ENCODE measurements at places on chromosomes 1 and 21. TPM values are rescaled to one million over a fixed set of nuclear protein-coding genes. Genes with fewer than 3 reads are reported as not detected.

Gene RNF2
- 48.8 TPM for total RNA-seq

Gene NUP210L
- under 0.01 TPM for total RNA-seq

DNA sequence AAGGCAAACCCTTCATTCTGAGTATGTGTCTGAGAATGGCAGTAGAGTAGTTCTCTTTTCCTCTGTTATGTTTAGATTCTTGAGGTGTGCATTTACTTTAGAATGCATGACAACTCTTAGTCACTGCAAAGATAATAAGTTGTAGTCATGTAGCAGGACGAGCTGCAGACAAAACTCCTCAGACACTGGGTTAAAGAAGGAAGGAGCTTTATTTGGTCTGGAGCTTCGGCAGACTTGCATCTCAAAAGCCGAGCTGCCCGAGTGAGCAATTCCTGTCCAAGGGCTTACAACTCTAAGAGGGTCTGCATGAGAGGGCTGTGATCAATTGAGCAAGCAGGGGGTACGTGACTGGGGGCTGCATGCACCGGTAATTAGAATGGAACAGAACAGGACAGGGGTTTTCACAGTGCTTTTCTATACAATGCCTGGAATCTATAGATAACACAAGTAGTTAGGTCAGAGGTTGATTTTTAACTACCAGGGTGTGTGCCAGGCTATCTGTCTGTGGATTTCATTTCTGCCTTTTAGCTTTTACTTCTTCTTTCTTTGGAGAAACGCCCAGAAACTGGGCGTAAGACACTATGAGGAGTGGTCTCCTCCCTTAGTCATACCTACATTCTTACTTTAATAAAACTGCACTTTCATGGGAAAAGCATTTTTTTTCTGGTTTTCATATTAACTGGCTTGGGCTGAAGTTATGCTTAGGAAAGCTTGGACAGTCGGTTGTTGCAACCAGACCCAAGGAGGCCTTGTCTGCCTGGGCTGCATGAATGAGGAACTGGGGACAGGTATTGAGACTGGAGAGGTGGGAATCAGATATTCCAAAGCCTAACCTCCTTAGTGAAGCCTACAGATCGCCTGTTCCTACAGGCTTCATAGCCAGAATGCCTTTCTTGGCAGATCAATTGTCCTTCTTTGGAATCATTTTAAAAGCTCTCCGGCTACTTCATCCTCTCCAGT is 115.1 kb downstream of the RHOU start:
- no peak overlapping the region for H3K4me3 ChIP-seq
- no peaks in the 10 kb centered on the region for H3K36me3 ChIP-seq

GRCh38 chr1:103341377-103341880 is 184.1 kb upstream of the RNPC3 start:
- H3K4me3 ChIP-seq: no peak overlapping the region
- no peak overlapping the region for H3K27ac ChIP-seq
- no peaks in the 10 kb centered on the region for H3K4me1 ChIP-seq
- no peak for DNase-seq
- no peaks in the 10 kb centered on the region for H3K36me3 ChIP-seq

- no peaks in the 10 kb centered on the region for H3K36me3 ChIP-seq
- peaks cover 4% of the 10 kb centered on the region for H3K4me1 ChIP-seq
- H3K27me3 ChIP-seq: no peaks in the 10 kb centered on the region
- H3K4me3 ChIP-seq: no peak overlapping the region
- peak; percentile 91 for DNase-seq
Measured at GRCh38 chr1:8303141-8303540, 14.8 kb upstream of the SLC45A1 start.

GRCh38 chr1:118144684-118145083 is 40.3 kb downstream of the SPAG17 start:
- H3K4me3 ChIP-seq: no peak overlapping the region
- H3K4me1 ChIP-seq: peaks cover 9% of the 10 kb centered on the region
- H3K36me3 ChIP-seq: no peaks in the 10 kb centered on the region
- H3K27me3 ChIP-seq: no peaks in the 10 kb centered on the region
- DNase-seq: peak; percentile 1
- H3K27ac ChIP-seq: no peak overlapping the region
